Colonic mucosa (tissue), 4 donors: ENCODE measurements at places on chromosomes 13 and 19.

DNA sequence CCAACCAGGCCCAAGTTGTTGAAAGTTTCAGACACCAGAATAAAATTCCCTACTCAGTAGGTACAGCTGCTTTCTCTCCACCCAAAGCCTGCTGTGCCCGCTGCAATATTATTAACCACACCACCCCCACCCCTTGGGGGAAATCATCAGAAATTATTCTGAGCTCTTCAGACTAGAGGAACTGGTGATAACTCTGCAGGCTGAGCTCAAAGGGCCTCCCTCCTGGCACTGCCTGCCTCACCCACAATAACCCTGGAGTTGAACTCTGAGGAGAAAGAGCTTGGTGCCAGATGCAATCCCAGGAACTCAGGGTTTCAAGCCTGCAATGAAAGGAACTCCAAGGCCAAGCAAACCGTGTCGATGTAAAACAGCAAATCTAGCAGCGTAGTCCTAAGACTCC is 381.7 kb upstream of the ZNF507 start:
- no peaks in the 10 kb centered on the region for H3K4me1 ChIP-seq
- no peak overlapping the region for H3K4me3 ChIP-seq
- no peak overlapping the region for H3K27ac ChIP-seq
- H3K36me3 ChIP-seq: no peaks in the 10 kb centered on the region
- H3K27me3 ChIP-seq: no peaks in the 10 kb centered on the region

GRCh38 chr19:37691881-37692504 is 27.6 kb downstream of the ZNF607 start:
- DNase-seq: peak; percentile 82
- H3K27me3 ChIP-seq: no peaks in the 10 kb centered on the region
- H3K4me1 ChIP-seq: no peaks in the 10 kb centered on the region

- H3K4me3 ChIP-seq: no peak overlapping the region
- H3K4me1 ChIP-seq: no peaks in the 10 kb centered on the region
- no peak overlapping the region for H3K27ac ChIP-seq
- no peak for DNase-seq
- no peaks in the 10 kb centered on the region for H3K36me3 ChIP-seq
- H3K27me3 ChIP-seq: no peaks in the 10 kb centered on the region
These were observed 62.0 kb downstream of the TEX29 start for GRCh38 chr13:111382411-111382810.

- no peak for DNase-seq
- H3K36me3 ChIP-seq: no peaks in the 10 kb centered on the region
- no peaks in the 10 kb centered on the region for H3K27me3 ChIP-seq
- no peak overlapping the region for H3K27ac ChIP-seq
- no peak overlapping the region for H3K4me3 ChIP-seq
These were observed 26.5 kb downstream of the GPR18 start for GRCh38 chr13:99231721-99232120.

- DNase-seq: no peak
- no peak overlapping the region for H3K27ac ChIP-seq
- H3K36me3 ChIP-seq: no peaks in the 10 kb centered on the region
- no peak overlapping the region for H3K4me3 ChIP-seq
These were observed 1466.4 kb downstream of the EFNB2 start for GRCh38 chr13:105069106-105069505.

GRCh38 chr13:80571346-80572307 is 230.7 kb upstream of the SPRY2 start:
- H3K36me3 ChIP-seq: no peaks in the 10 kb centered on the region
- H3K4me3 ChIP-seq: no peak overlapping the region
- no peak overlapping the region for H3K27ac ChIP-seq
- H3K27me3 ChIP-seq: no peaks in the 10 kb centered on the region
- DNase-seq: no peak

DNA sequence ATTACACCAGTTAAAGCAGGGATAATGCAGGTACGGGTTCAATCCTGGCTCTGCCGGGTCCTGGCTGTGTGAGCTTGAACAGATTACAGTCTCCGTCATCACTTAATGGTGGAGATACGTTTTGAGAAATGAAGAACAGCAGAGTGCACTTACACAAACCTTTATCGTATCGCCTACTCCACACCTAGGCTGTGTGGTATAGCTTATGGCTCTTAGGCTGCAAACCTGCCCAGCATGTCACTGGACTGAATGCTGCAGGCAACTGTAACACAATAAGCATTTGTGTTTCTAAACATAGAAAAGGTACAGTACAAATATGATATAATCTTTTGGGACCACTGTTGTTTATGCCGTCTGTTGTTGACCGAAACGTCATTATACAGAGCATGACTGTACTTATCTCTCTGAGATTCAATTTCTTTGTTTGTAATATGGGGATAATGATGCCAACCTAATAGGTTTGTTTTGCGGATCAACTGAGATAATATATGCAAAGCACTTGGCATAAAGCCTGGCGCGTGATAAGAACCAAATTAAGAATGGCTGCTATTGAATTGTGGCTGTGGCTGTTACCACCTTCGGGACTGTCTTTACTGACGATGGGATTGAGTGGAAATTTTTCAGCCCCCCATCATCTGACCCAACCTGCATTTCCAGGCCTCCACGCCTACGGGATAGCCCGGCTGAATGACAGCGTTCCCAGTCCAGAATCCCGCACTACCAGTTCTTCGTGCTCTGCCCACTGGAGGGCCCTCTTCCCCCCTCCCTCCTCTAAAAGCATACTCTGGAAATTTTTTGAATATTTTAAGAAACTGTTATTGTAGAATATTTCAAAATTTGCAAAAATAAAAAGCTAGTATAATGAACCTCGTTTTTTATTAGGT is 11.2 kb downstream of the KRTDAP start:
- no peak for DNase-seq
- no peaks in the 10 kb centered on the region for H3K4me1 ChIP-seq

GRCh38 chr19:46081928-46082727 is 41.3 kb upstream of the IGFL4 start:
- H3K4me3 ChIP-seq: no peak overlapping the region
- H3K36me3 ChIP-seq: no peaks in the 10 kb centered on the region
- no peak overlapping the region for H3K27ac ChIP-seq
- peak; percentile 35 for DNase-seq
- H3K4me1 ChIP-seq: no peaks in the 10 kb centered on the region

DNA sequence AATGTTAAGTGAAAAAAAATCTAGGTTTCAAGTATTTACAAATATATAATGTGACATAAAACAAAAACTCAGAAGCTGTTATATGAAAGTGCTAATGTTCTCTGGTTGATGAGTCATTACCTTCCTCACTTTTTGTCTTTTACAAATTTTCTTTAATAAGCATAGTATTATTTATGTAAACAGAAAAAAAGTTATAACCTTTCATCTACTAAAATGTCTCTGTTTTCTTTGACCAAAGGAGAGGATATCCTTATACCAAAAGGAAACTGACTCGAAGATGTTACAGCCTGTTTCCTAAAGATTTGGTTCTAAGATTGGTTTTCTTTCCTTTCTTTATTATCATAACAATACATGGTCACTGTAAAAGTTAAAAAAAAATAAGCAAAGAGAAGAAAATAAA is 38.0 kb downstream of the RCBTB2 start:
- no peaks in the 10 kb centered on the region for H3K36me3 ChIP-seq
- no peaks in the 10 kb centered on the region for H3K4me1 ChIP-seq
- H3K27me3 ChIP-seq: no peaks in the 10 kb centered on the region

DNA sequence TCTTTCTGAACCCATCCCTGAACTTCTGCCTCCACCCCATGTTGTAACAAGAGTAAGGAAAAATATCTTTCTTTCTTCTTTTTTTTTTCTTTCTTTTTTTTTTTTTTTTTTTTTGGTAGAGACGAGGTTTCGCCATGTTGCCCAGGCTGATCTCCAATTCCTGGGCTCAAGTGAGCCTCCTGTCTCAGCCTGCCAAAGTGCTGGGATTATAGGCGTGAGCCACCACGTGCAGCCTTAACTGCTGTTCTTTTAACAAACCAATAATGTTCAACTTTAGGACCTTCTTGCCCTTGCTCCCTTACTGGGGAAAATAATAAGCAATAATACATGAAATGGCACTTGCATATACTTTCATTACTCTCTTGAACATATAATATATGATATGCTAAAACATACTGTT is 19.6 kb downstream of the GPR183 start:
- H3K36me3 ChIP-seq: no peaks in the 10 kb centered on the region
- DNase-seq: no peak
- no peak overlapping the region for H3K4me3 ChIP-seq
- H3K27me3 ChIP-seq: no peaks in the 10 kb centered on the region

GRCh38 chr19:31085125-31085524 is 264.1 kb downstream of the TSHZ3 start:
- H3K36me3 ChIP-seq: no peaks in the 10 kb centered on the region
- H3K27me3 ChIP-seq: no peaks in the 10 kb centered on the region
- no peak for DNase-seq
- no peak overlapping the region for H3K4me3 ChIP-seq

- H3K4me3 ChIP-seq: no peak overlapping the region
- H3K27ac ChIP-seq: no peak overlapping the region
- no peak for DNase-seq
- no peaks in the 10 kb centered on the region for H3K36me3 ChIP-seq
These were observed 62.4 kb upstream of the XPO4 start for GRCh38 chr13:20964904-20965303.

DNA sequence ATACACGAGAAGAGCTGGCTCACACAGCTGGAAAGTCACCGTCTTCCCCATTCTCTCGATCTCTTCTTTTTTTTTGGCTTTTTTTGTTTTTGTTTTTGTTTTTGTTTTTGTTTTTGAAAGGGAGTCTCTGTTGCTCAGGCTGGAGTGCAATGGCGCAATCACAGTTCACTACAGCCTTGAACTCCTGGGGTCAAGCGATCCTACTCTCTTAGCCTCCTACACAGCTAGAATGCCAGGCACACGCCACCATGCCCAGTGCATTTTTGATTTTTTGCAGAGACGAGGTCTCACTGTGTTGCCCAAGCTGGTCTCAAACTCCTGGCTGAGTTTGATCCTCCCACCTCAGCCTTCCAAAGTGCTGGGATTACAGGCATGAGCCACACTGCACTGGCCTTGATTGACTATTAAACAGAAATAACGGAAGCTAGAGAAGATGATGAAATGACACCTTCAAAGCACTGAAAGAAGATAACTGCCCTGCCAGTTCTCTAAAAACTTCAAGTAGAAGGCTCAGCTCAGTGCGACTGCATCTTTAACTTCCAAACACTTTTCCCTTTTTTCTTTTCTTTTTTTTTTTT is 4.0 kb downstream of the FXYD3 start:
- peak overlapping the region; percentile 92 for H3K27ac ChIP-seq
- no peaks in the 10 kb centered on the region for H3K36me3 ChIP-seq
- H3K4me1 ChIP-seq: peaks cover 8% of the 10 kb centered on the region

DNA sequence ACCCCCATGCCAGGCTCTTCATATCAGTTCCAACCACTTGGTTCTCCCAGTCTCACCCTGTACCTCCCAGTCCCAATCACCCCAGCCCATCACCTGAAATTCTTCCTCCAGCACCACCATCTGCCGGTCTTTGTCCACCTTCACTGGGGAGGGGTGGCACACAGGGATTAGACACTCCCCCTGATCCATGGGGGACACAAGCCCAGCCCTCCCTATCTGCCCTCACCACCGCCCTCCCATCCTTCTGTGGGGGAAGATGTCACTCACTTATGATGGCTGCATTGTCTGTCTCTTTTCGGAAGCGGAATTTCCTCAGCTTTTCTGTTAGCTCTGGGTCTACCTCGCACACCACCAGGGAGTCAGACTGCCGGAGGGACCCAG is 685 bp downstream of the GMFG start:
- no peaks in the 10 kb centered on the region for H3K36me3 ChIP-seq
- no peaks in the 10 kb centered on the region for H3K4me1 ChIP-seq
- peak overlapping the region; percentile 75 for H3K27ac ChIP-seq
- H3K4me3 ChIP-seq: peak overlapping the region; percentile 34

DNA sequence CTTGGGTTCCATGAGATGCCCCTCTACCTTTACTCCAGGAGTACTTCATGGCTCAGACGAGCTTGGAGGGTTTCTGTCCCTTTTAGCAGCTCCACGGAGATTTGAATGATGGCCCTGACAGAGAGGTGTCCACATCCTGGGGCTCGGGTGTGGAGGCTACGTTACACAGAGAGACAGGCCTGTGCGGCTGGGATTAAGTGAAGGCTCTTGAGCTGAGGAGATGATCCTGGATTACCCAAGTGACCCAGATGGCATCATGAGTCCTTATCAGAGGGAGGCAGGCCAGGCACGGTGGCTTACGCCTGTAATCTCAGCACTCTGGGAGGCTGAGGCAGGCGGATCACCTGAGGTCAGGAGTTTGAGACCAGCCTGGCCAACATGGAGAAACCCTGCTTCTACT is 12.4 kb downstream of the DPP9 start:
- H3K4me3 ChIP-seq: no peak overlapping the region
- no peak overlapping the region for H3K27ac ChIP-seq
- H3K36me3 ChIP-seq: peaks cover 10% of the 10 kb centered on the region
- no peak for DNase-seq

DNA sequence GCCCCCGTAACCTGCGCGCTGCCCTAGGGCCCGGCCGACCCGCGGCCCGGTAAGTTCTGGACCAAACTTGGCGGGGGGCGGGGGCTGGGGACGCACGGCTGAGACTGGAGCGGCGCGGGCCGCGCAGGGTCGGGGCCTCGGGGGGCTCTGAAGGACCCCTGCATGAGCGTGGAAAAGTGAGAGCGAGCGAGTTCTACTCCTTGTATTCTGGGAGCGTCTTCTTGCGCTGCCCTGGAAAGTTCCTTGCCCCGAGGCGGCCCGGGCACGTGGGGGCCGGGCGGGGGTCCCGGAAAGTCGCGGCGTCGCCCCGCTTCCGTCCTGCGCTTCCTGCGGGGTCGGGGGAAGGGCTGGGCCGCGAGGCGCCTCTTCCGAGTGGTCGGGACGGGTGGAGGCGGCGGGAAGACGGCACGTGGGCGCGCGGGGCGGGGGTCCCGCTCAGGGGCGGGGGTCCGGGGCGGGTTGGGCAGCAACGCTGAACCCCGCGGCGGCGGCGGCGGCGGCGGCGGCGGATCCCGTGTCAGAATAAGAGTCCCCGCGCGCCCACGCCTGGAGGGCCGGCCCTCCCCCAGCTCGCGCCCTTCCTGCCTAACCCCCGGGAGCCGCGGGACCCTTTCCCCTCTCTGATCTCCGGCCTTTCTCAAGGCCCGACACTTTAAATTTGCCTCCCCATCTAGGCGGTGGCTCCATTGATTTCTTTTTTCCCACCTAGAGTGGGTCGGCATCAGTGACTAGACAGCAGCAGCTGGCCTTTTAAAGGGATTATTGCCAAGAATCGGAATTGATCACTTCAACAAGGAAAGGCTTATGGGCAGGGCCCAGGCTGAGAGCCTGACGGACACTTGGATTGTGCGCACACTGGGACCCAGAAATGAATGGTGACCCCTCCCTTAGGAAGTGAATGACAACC is 749 bp downstream of the GATAD2A start:
- peaks cover 5% of the 10 kb centered on the region for H3K4me1 ChIP-seq
- peak; percentile 59 for DNase-seq
- H3K27me3 ChIP-seq: no peaks in the 10 kb centered on the region
- H3K4me3 ChIP-seq: peak overlapping the region; percentile 76
- H3K36me3 ChIP-seq: no peaks in the 10 kb centered on the region

- no peak for DNase-seq
- H3K36me3 ChIP-seq: no peaks in the 10 kb centered on the region
- H3K4me3 ChIP-seq: no peak overlapping the region
- H3K27ac ChIP-seq: no peak overlapping the region
These were observed 17.3 kb downstream of the MLLT1 start for GRCh38 chr19:6262519-6262918.

GRCh38 chr19:10921199-10921909 is 7.1 kb downstream of the YIPF2 start:
- no peak overlapping the region for H3K4me3 ChIP-seq
- no peak overlapping the region for H3K27ac ChIP-seq
- no peaks in the 10 kb centered on the region for H3K4me1 ChIP-seq
- H3K27me3 ChIP-seq: no peaks in the 10 kb centered on the region
- no peak for DNase-seq

GRCh38 chr13:92896842-92897241 is 329.8 kb upstream of the GPC6 start:
- H3K36me3 ChIP-seq: no peaks in the 10 kb centered on the region
- no peaks in the 10 kb centered on the region for H3K4me1 ChIP-seq
- DNase-seq: no peak
- H3K4me3 ChIP-seq: no peak overlapping the region
- H3K27me3 ChIP-seq: no peaks in the 10 kb centered on the region
- H3K27ac ChIP-seq: no peak overlapping the region
